ENCODE measurements at places on chromosomes 5 and 9. TPM values are rescaled to one million over a fixed set of nuclear protein-coding genes. Genes with fewer than 3 reads are reported as not detected.

GRCh38 chr9:114272739-114273431, 50.0 kb upstream of the ORM1 start:
- no peak for DNase-seq

DNA sequence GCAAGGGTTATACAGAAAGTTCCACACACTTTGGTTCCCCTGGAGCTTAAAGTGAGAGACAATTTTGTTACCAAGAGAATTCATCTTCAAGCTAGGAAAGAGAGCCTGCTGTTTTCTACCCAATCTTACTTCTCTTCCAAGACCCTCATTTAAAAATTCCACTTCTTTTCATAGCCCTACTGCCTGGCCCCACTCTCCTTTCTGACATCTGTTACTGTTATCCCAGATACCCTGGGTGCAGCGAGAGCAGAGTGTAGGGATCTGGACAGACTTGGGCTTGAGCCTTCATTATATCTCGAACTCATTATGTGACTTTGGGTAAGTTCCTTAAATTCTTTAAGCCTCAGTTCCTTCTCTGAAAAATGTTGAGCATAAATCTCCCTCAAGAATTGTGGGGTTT, 263.1 kb downstream of the ASTN2 start:
- DNase-seq: no peak

DNA sequence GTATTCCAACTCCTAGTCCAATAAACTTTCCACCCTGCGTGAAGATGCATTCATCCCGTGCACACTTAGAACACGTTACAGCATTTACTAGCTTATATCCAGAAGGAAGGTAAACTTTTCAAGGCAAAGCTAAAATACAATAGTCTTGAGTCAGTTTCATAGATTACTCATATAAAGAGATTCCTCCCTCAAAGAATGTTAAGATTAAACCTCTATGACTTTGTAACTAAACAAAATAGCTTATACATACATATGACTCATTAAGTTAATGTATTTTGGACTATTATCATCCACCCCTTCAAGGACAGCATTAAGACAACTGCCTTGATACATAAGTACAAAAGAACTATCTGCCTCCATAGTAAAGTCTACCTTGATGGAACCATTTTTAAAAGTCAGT, 36.1 kb downstream of the TLE1 start:
- DNase-seq: no peak

GRCh38 chr9:133967024-133967741, 24.9 kb downstream of the VAV2 start:
- no peak for DNase-seq

GRCh38 chr5:55636683-55637082, 75.4 kb downstream of the SLC38A9 start:
- DNase-seq: no peak

The PCDHGB1 gene
- total RNA-seq: 5.2 TPM
